ENCODE measurements at places on chromosomes 1 and 21. TPM values are rescaled to one million over a fixed set of nuclear protein-coding genes. Genes with fewer than 3 reads are reported as not detected.

The RHBDL2 gene
- not detected for total RNA-seq

The ESPN gene
- total RNA-seq, result 0.28 TPM

The RGSL1 gene
- not detected for total RNA-seq

The OR2T34 gene
- total RNA-seq, result not detected

GRCh38 chr1:182995894-182996293 is 27.3 kb upstream of the LAMC1 start:
- DNase-seq, result no peak

- DNase-seq, result no peak
These were observed 338.1 kb downstream of the RPS6KC1 start for GRCh38 chr1:213389061-213389581.

DNA sequence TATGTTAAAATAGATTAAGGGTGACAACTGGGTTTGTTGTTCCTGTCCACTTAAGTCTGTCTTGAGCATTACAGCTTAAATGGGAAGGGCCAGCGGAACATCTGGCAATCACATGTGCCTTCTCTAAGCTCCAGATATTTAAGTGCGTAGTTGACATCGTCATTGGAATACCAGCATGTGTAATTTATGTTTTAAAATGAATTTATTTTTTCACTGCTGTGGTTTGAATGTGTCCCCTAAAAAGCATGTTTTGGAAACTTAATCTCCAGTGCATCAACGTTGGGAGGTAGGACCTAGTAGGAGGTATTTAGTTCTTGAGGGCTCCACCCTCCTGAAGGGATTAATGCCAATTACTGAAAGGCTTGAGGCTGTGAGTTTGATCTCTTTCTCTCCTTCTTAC is 13.4 kb downstream of the ZCCHC17 start:
- DNase-seq, result no peak

Measured in CD8-positive, alpha-beta memory T cell (primary cell).